Activated naive CD8-positive, alpha-beta T cell treated with anti-CD3 and anti-CD28 coated beads, Interleukin-2, amount 50 U/mL, for 24 hours (primary cell): ENCODE measurements at places on chromosomes 4 and X.

DNA sequence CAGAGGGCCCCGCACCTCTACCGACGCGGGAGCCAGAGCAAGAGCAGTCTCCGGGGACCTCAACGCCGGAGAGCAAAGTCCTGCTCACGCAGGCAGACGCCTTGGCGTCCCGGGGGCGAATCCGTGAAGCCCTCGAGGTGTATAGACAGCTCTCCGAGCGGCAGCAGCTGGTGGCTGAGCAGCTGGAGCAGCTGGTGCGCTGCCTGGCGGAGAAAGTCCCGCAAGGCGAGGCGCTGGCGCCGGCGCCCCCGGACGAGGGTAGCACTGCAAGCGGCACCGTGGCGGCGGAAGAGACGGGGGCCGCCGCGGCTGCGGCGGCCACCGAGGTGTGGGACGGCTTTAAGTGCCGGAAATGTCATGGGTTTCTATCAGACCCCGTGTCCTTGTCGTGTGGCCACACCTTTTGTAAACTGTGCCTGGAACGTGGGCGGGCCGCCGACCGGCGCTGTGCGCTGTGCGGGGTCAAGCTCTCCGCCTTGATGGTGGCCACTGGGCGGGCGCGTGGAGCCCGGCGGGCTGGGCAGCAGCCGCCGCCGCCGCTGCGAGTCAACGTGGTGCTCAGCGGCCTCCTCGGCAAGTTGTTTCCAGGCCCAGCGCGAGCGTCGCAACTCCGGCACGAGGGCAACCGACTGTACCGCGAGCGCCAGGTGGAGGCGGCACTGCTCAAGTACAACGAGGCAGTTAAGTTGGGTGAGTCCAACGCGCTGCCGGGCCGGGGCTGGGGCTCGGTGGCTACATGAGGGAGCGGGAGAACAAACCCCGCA lies 672 bp downstream of the LONRF3 start:
- H3K4me1 ChIP-seq = peaks cover 21% of the 10 kb centered on the region
- H3K36me3 ChIP-seq = no peaks in the 10 kb centered on the region
- peak overlapping the region; percentile 95 for H3K27ac ChIP-seq
- H3K27me3 ChIP-seq = peaks cover 15% of the 10 kb centered on the region

DNA sequence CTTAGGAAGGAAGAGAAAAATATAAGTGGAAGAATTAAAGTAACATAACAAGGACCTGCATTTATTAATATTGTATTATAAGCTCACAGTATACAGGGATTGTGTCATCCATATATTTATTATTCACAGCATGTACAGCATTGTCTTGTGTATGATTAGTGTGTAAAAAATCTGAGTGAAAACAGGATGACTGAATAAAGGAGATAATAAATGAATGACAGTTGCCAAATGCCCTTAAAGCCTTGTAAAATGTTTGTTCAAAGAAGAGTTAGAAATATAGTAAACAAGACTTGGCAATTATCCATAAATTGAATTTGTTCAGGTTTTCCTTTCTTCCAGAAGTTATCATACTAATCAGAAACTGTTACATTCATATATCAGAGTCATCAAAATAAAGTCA lies 172.7 kb downstream of the BTC start:
- H3K4me1 ChIP-seq = peaks cover 22% of the 10 kb centered on the region
- no peaks in the 10 kb centered on the region for H3K36me3 ChIP-seq
- H3K4me3 ChIP-seq = no peak overlapping the region
- no peak overlapping the region for H3K27ac ChIP-seq
- DNase-seq = no peak

GRCh38 chrX:56308726-56309125 lies 76.6 kb downstream of the KLF8 start:
- no peak overlapping the region for H3K4me3 ChIP-seq
- H3K36me3 ChIP-seq = peaks cover 3% of the 10 kb centered on the region
- no peak for DNase-seq
- no peak overlapping the region for H3K27ac ChIP-seq
- no peaks in the 10 kb centered on the region for H3K4me1 ChIP-seq

DNA sequence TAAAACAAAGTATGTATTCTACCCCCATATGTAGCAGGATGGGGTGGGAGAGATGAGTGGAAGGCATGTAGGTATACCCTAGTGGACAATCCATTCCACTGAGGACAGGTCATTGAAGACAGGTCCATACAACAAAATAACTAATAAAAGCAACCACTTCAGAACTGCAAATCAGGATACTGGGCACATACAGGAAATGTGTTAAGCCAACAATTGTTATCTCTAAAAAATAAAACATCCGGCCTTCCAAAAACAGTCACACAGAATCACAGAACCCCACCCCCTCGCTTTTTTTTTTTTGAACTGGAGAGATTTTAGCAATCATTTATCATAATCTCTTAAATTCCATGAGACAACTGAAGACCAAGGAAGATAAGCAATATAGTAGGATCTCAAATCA lies 112.9 kb downstream of the FRYL start:
- no peak overlapping the region for H3K27ac ChIP-seq
- peaks cover 38% of the 10 kb centered on the region for H3K4me1 ChIP-seq
- no peaks in the 10 kb centered on the region for H3K27me3 ChIP-seq
- no peak for DNase-seq

- H3K4me1 ChIP-seq = no peaks in the 10 kb centered on the region
- no peak overlapping the region for H3K27ac ChIP-seq
- no peaks in the 10 kb centered on the region for H3K36me3 ChIP-seq
- no peak for DNase-seq
- no peak overlapping the region for H3K4me3 ChIP-seq
Measured at GRCh38 chrX:35357656-35358055, 415.1 kb downstream of the FAM47B start.

GRCh38 chr4:8917321-8917811 lies 45.7 kb upstream of the HMX1 start:
- H3K36me3 ChIP-seq = no peaks in the 10 kb centered on the region
- DNase-seq = no peak
- no peak overlapping the region for H3K4me3 ChIP-seq
- H3K4me1 ChIP-seq = no peaks in the 10 kb centered on the region
- H3K27ac ChIP-seq = no peak overlapping the region
